ENCODE measurements at places on chromosomes 16 and 17.

- no peak for DNase-seq
These were observed 39.2 kb downstream of the FTO start for GRCh38 chr16:53743149-53743566.

GRCh38 chr17:21194226-21194625 lies 19.7 kb downstream of the TMEM11 start:
- DNase-seq, result no peak

DNA sequence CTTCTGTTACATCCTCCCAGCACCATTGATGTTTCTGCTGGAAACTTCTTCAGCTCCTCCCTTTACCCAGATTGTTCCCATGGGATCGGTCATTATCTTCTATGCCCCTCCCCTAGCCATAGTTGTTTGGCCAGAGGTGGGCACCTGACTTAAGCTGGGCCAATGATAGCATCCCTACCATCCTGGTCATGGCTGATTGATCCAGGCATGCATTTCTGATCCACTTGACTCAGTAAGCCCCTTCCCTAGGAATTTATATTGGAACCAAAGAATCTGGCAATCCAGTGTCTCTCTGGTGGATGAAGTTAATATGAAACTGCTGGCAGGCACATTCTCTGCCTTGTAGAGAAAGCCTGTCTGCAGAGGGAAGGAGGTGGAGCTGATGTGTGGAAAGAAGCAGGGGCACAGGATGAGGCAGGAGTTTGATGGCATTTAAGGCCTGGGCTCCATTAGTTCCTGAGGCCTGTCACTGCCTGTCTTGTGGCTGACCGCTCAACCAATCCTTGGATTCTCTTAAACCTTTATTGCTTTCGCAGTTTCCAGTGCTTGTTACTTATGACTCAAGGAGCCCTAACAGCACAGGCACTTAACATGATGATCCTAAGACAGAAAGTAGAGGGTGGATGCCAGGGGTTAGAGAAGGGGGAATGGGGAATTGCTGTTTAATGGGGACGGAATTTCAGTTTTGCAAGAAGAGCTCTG lies 152.4 kb downstream of the ABCC12 start:
- no peak for DNase-seq

GRCh38 chr17:40419559-40420331 lies 2.0 kb upstream of the TOP2A start:
- no peak for DNase-seq

DNA sequence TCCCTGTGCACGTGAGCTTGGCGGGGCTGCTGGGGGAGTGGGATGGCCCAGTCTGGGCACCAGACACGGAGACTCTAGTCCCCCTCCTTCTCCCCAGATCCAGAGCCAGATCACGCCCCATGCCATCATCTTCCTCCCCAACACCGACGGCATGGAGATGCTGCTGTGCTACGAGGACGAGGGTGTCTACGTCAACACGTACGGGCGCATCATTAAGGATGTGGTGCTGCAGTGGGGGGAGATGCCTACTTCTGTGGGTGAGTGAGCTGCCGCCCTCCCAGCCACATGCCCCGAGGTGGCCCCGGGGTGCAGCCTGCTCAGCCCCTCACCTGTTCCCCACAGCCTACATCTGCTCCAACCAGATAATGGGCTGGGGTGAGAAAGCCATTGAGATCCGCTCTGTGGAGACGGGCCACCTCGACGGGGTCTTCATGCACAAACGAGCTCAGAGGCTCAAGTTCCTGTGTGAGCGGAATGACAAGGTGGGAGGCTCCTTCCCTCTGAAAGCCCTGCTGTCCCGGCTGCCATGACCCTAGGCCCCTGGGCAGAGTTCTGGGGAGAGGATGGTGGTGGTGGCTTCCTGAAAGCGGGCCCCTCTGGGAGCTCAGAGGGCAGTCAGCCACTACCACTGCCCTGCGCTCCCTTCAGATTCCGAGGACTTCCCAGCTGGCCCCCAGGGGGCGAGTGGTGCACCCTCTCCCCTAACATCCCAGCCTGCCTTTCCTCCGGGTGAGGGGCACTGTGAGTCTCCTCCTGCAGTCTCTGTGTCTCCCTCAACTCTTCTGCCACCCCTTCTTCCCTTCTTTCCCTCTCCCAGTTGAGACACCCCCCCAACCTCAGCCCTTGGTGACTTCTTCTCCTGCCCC lies 2.8 kb upstream of the C17orf107 start:
- no peak for DNase-seq

- no peak for DNase-seq
These were observed 9.3 kb upstream of the SLC38A10 start for GRCh38 chr17:81304196-81305015.

GRCh38 chr17:73798111-73798748 lies 154.0 kb upstream of the SDK2 start:
- no peak for DNase-seq

DNA sequence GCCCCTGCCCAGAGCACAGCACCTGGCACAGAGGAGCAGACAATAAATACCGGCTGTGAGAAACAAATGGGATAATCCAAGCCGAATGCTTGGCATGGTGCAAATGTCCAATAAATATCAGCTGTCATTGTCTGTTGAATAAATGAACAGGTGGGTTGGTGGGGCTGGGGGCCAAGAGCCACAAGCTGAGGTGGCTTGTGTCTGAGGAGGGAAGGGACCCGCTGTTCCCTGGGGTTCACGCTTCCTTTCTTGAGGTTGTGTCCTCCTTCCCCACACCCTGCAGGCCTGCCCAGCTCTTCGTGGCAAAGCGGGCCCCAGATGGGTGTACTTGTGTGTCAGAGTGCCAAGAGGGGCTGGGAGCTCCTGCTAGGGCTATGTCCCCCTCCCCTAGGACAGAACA lies 38.6 kb downstream of the ARHGAP27 start:
- DNase-seq, result no peak

GRCh38 chr17:62950067-62950466 lies 16.0 kb upstream of the TANC2 start:
- DNase-seq, result no peak

GRCh38 chr17:64196601-64197000 lies 66.5 kb downstream of the TEX2 start:
- DNase-seq, result no peak

GRCh38 chr17:27224526-27225315 lies 69.2 kb upstream of the WSB1 start:
- DNase-seq, result no peak

DNA sequence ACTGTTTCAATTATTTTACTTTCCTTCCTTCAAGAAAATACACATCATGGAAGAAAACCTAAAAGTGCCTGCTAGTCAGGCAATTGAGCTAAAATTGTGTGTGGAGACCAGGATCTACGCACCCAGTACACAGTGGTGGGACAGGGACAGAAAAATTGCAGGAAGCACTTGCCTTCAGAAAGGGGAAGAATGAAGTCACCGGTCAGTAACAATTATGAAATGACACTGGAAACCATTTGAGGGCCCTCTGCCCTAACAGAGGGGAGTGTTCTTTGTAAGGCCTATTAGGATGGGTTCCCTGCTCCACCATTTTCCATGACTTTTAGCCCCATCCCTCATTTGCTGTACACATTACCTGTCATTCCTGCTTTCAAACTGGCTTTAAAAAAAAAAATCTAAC lies 4.5 kb upstream of the PHAF1 start:
- DNase-seq, result no peak

- DNase-seq, result no peak
These were observed 95.2 kb downstream of the ENGASE start for GRCh38 chr17:79169861-79170260.

DNA sequence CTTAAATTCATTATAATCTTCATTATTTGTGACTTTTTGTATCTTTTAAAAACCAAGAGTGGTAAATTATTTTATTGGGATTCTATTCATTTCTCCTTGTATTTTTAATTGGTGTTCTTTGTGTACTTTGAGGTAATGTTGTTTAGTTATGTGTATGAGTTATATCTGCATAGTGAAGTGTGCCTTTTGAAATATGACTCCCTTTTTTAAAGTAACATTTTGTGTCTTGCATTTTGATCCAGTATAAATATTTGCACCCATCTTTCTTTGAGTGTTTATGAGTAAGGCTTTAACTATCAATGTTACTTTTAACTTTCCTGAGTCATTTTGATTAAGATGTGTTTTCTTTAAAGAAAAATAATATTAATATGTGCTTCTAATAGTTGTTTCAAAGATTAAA lies 90.0 kb upstream of the MYOCD start:
- DNase-seq, result no peak

DNA sequence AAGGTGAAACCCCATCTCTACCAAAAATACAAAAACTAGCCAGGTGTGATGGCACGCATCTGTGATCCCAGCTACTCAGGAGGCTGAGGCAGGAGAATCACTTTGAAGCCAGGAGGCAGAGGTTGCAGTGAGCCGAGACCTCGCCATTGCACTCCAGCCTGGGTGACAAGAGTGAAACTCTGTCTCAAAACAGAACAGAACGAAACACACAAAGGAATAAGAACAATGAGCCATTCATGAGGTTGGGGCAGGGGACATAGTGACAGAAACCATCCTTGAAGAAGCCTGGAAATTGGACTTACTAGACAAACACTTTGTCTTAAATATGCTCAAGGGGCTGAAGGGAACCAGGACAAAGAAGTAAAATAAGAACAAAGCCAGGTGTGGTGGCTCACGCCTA lies 39.4 kb downstream of the WDR45B start:
- no peak for DNase-seq

DNA sequence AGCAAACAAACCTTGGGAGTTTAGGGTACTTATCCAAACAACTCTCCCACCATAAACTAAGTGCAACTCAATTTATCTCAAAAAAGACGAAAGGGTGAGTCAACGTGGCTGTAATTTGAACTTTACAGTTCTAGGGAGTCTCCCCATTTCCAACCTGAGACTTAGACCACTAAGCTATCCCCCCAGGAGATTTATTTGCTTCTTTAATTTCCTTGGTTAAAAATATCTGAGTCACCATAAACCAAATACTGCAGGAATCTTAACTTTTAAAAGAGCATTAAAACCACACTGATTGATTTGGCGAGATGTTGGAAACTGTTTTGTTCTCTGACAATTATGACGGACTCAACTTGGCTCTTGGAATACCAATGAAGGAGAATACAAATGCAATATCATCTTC lies 299.3 kb upstream of the SOX9 start:
- no peak for DNase-seq

DNA sequence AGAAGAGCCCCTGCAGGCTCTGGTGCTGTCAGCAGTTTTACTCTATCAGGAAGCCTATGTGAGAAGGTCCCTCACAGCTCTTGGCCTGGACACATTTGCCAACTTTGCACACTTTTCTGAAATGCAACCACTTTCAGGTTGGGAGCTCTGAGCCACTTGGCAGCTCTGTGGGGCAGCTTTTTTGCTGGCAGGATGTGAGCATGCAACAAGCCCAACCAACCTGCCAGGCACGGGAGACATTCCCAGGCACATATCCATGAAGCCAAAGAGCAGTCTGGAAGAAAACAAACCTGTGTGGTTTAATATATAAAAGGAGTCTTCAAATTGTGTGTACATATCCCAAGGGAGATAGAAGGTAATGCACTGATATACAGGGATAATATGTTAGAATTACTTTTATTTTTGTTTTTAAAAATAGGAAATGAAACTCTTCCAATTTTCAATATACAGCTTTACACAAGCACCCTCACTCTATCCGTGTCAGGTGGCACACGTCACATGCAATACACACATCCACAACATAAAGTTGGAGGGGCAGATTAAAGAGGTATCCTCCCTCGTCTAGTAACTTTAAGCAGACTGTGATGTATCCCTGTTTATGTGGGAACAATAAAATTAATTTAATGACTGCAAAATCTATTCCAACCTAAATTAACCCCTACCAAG lies 57.4 kb upstream of the COX10 start:
- DNase-seq, result no peak

- DNase-seq, result no peak
These were observed 18.8 kb upstream of the PHOSPHO1 start for GRCh38 chr17:49249292-49249794.

DNA sequence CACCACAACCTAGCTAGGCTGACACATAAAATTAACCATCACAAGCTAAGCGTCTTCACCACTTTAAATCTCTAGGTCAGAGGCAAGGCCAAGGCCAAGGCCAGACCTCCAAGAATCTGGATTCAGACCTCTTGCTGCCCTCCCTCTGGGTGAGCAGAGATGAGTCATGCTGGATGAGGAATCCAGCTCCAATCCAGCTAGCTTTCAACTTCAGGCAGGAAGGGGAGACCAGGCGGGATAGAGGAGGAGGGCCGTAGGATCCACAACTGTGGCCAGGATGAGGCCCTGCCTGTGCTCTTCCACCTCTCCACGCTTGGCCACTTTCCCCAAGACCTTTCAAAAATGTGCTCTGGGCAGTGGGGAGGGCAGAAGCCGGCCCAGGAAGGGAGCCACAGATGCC lies 14.7 kb downstream of the LRRC75A start:
- no peak for DNase-seq

- DNase-seq, result no peak
These were observed at the start of gene CD300LB for GRCh38 chr17:74531231-74531761. Gene CD300LB (minus strand): TSS chr17:74531475. CDS start chr17:74531350, 125 bp downstream.

DNA sequence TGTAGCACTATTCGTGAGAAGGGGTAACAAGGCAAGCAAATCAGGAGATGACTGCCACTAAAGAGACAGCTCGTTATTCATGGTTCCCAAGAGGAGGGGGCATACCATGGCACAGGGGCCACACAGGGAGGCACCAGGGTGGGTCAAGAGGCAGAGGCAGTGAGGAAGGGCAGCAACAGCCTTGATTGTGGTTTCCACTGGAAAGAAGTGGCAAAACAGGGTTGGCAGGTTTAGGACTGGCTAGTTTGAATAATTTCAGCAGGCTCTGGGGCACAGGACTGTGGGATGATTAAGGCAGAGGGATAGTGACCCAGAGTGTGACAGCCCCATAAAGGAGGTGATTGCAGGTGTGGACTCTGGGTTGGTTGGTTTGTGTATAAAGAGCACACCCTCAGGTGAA lies 188.9 kb downstream of the CBLN1 start:
- no peak for DNase-seq

DNA sequence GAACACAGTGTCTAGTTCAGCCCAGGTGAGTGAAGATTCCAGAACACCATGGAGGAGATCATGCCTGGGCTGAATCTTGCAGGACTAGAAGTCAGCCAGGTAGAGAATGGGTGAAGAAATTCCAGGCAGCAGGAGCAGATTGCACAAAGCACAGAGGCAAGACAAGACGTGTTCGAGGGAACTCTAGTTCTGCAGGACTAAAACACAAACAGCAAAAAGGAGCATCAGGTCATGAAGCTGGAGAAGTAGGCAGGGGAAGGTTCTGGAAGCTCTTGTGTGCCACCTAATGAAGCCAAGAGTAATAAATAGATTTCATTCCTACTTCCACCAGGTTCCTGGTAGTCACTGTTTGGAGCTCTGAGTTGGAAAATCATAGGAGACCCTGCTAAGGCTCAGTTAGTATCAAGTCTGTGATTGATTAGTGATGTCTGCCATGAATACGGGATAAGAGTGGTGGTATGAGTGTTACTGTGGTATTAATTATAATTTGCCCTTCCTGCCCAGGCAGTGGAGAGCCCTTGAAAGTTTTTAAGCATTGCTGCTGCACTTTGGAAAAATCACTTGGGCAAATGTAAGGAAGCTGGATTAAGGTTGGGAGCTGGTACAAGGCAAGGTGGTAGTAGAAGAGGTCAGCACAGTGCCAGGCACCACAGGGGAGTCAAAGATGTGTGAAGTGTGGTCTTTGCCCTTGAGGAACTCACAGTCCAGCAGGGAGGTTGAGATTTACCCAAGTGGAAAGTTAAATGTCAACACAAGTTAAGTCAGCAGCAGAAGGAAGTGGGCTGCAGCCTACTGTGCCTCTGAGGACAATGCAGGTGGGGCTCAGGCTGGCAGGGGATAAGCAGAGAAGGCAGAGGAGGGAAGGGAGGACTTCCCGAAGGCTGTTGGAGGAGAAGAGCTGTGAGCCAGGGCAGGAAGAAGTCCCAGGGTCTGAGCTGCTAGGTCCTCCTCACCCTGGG lies 13.5 kb upstream of the FOXN1 start:
- DNase-seq, result no peak

Measured in amygdala (tissue), 56 donors.